ENCODE measurements at places on chromosomes 2 and 18. TPM values are rescaled to one million over a fixed set of nuclear protein-coding genes. Genes with fewer than 3 reads are reported as not detected.

- no peak for DNase-seq
- no peaks in the 10 kb centered on the region for H3K36me3 ChIP-seq
- no peaks in the 10 kb centered on the region for H3K4me1 ChIP-seq
- no peak overlapping the region for H3K4me3 ChIP-seq
Measured at GRCh38 chr2:24930768-24931167, 10.7 kb upstream of the ADCY3 start.

DNA sequence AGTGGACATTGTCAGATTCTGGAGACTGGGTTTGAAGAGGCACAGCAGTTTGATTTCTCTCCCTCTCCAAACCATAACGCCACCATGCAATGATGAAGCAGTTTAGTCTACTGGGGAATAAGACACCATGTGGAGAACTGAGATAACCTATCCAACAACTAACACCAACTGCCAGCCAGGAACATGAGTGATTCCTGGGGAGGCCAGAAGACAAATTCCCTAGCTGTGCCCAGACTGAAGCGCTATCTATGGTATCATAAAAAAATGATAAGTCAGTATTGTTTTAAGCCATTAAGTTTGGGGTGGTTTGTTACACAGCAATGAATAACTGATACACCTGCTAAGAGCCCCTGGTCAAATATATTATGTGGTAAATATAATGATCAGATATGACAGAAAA lies 129.3 kb downstream of the EXOC6B start:
- H3K4me3 ChIP-seq, result no peak overlapping the region
- no peaks in the 10 kb centered on the region for H3K27me3 ChIP-seq
- H3K4me1 ChIP-seq, result peaks cover 13% of the 10 kb centered on the region
- no peak for DNase-seq
- no peak overlapping the region for H3K27ac ChIP-seq

Gene KCNIP3
- 4.3 TPM for total RNA-seq

Gene TRIM43
- total RNA-seq, result not detected

GRCh38 chr18:10213526-10213925 lies 240.9 kb upstream of the APCDD1 start:
- peaks cover 22% of the 10 kb centered on the region for H3K27me3 ChIP-seq
- H3K36me3 ChIP-seq, result no peaks in the 10 kb centered on the region
- no peak overlapping the region for H3K4me3 ChIP-seq
- H3K27ac ChIP-seq, result no peak overlapping the region
- peaks cover 3% of the 10 kb centered on the region for H3K4me1 ChIP-seq

Gene CPO
- not detected for total RNA-seq

DNA sequence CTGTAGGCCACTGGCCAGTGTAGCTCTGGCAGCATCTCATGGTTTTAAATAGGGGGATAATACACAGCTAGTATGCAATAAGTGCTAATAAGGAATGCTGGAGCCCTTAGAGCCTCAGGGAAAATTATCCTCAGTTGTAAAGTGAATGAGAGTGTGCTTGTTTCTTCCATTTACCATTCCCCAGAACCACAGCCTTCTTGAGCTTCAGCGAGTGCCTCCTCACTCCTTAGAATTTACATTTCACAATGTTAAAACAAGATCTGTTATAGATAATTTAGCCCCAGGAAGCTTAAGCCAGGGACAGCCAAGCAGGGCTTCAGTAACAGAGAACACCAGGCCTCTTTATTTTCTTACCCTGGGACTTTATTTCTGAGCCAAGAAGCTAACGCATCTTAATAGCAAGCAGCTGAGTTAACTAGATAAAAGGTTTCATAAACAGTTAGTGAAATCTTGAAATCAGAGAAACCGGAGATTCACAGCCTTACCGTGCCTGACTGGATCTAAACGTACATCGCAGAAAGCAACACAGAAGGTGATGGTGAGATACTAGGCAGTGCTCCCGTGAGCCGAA lies 535.2 kb downstream of the TDRD15 start:
- H3K36me3 ChIP-seq, result no peaks in the 10 kb centered on the region
- H3K27ac ChIP-seq, result no peak overlapping the region
- no peak overlapping the region for H3K4me3 ChIP-seq
- no peak for DNase-seq

All from progenitor cell of endocrine pancreas (in vitro differentiated cells).